Motor neuron (in vitro differentiated cells): ENCODE measurements at places on chromosomes 7 and 10.

GRCh38 chr7:36565792-36566356, 158.4 kb downstream of the AOAH start:
- ATAC-seq: no peak

- ATAC-seq: peak; percentile 11
Measured at GRCh38 chr7:101163279-101164070, 1.9 kb downstream of the VGF start.

DNA sequence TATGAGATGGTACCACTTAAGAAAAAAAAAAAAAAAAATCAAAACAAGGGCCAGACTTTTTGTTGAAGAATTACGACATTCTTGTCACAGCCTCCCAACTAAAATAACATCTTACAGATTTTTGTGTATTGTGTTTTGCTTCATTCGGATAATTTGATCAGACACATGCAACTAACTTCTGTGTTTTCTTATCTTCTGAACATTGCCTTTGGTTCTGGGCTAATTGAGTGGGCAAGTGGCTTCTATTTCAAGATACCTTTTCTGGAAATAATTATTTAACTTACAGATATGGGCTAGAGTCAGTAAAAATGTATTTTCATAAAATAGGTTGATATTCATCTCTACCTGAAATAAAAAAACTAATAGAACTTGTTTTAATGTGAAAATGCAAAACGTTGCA, 165.1 kb downstream of the ANKRD7 start:
- no peak for ATAC-seq

- ATAC-seq: peak; percentile 57
Measured at GRCh38 chr10:50990568-50991455, 83.5 kb upstream of the PRKG1 start.

- no peak for ATAC-seq
Measured at GRCh38 chr7:153322991-153323390, 563.4 kb downstream of the ACTR3B start.

DNA sequence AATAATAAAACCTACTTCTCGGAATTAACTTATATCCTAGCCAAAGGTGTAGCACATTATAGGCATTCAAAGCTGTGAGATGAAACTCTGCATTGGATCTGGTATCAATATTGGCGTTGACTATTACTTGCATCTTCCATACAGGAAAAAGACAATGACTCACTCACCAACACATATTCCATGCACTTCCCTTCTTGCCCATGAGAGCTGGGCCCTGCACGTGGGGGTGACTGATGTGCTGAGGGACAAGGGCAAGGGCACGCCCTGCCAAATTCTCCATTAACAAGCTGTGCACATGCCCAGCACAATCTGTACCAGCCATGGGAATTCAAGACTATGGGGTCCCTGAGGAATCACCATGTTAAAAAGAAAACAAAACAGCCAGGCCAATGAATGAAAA, 188.1 kb upstream of the PDE1C start:
- no peak for ATAC-seq

DNA sequence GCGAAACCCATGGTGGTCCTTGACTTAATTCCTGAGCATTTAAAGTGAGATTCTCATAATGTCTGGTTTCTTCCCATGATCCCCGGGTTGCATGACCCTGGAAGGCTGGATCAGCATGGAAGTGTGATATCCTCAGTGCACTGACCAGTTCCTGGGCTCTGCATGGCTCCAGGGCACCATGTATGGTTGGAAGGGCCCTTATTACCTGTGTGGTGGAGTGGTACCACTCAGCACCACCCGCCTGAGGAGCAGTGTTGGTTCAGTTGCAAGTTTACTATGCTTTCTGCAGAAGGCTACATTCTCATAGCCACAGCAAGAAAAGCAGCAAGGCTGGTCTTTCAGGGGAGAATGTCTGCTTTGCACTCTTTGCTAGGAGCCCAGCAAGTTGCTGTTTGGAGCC, 325.7 kb upstream of the MKI67 start:
- no peak for ATAC-seq

DNA sequence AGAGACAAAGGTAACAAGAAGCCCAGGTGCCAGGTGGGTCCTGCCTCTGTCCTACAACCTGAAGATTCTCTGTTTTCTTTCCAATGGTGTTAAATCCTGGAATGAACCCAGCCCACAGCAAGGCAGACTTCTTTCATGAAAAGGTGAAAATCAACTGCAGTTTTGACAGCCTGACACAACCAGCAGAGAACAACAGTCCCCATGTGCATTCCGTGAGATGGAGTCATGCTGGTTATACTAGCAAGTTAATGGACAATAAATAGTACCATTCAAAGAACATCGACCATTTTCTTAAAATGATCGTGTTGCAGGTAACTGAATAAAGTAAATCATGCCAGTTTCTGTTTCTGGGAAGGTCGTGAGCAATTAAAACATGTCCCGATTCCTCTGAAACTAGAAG, 131.5 kb downstream of the SFMBT2 start:
- ATAC-seq: no peak

- peak; percentile 93 for ATAC-seq
Measured at GRCh38 chr10:112434988-112435619, 11.6 kb downstream of the ZDHHC6 start.

DNA sequence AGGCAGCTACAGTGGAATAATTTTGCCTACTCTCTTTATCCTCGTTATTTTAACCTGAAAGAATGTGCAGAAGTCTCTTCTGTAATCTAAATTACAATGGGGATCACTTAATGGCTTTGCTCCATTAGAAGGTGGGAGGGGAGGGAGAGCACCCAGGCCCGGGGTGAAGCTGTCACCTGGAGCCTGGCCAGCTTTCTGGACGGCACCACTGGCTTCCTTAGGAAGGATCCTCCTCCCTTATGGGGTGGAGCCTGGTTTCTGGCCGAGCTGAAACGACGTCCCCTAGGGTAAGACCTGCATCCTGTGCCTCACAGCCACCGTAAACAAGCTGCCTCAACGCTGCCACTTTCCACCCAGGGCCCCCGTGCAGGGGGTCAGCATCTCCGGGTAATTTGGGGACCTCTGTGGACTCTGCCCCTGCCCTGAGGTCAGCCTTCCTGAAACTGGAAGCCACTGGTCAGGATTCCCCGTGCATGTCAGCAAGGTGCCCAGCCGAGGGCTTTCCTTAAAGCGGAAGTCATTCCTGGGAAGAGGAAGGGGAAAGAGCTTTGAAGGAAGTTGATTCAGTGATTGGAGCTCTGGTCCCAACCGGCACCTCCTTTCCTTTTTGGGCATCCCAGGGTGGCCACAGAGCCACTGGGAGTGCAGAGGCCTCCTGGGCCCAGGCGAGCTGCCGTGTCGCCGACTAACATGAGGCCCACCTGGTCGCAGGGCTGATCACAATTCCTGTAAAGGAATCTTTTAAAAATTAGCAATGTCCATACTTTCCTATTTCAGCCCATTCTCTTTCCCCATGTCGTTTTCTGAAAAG, 569.1 kb downstream of the DNAJB6 start:
- no peak for ATAC-seq

- ATAC-seq: no peak
Measured at GRCh38 chr7:28685242-28685643, 272.9 kb downstream of the TRIL start.

DNA sequence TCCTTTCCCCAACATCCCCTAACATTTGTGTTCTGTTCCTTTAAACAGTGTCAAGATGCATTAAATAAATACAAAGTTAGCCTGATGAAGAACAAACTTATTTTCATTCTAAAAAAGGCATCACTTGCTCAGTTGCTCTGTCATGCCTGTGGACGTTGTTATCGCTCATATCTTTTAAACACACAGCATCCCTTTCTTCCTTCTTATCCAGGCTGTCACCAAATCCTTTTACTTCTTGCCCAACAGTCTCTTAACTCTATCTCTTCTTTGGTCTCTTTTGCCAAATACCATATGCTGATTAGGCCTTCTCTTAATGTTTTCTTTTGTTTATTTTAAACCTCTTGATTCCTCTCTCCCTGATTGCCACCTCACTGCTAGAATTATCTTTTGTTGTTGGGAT, 43.9 kb downstream of the DKK1 start:
- no peak for ATAC-seq

- ATAC-seq: no peak
Measured at GRCh38 chr7:107387573-107388219, 82.2 kb upstream of the GPR22 start.

GRCh38 chr7:16205466-16205865, 215.9 kb downstream of the CRPPA start:
- ATAC-seq: no peak

DNA sequence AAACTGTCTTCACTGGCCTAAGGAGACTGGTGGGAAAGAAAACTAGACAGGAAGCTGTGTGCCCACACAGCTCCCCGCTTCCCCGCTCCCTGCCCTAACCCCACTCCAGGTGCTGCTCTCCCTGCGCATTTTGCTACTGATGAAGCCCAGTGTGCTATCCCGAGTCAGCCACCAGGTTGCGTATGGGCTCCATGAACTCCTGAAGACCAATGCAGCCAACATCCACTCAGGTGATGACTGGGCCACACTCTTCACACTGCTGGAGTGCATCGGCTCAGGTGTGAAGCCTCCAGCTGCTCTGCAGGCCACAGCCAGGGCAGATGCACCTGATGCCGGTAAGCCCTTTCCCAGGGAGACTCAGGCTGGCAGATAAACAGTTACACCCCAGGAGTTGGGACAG, 20.3 kb upstream of the NFKB2 start:
- no peak for ATAC-seq

DNA sequence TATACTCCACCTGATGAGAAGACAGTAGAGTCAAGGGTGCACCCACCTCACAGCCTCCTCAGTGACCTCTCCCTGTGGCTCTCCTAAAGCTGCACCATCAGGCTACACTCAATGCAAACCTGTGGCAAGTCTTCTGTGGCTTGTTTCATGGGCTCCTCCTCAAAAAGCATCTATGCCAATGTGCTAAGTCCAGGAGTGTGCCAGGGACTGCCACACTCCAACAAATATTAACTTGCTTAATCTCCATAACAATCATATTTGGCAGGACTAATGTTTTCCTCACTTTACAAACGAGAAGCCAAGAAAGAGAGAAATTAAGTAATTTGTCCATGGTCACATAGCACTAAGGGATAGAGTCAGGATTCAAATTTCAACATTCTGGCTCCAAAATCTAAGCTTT, 11.9 kb downstream of the NRAP start:
- ATAC-seq: no peak

GRCh38 chr7:116806046-116806944, 56.1 kb upstream of the CAPZA2 start:
- no peak for ATAC-seq

- no peak for ATAC-seq
Measured at GRCh38 chr7:29327455-29327854, 132.9 kb downstream of the CHN2 start.

- no peak for ATAC-seq
Measured at GRCh38 chr7:80622541-80622940, 15.9 kb upstream of the CD36 start.

DNA sequence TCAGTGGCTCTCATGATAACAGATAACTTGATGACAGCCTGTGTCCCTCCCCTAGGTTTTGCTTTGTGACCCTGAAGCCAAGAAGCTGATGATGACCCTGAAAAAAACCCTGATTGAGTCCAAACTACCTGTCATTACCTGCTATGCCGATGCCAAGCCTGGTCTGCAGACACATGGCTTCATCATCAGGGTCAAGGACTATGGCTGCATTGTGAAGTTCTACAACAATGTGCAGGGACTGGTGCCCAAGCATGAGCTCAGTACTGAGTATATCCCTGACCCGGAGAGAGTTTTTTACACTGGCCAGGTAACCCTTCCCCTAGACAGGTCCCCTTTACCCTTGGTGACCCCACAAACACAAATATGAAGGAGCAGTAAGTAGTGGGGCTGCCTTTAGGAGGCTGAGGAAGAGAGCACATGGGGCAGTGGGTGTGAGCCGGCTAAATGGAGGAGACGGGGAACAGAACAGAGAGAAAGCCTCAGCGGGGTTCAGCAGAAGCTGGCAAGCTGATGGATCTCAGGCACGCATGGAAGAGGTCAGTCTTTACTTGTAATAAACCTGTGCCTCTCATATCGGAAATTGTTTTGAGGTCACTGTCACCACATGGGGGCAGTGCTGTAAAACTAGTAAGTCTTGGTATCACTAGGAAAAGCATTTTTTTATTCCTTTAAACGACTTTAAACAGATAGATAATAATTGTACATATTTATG, 20.2 kb downstream of the PDCD11 start:
- peak; percentile 53 for ATAC-seq

DNA sequence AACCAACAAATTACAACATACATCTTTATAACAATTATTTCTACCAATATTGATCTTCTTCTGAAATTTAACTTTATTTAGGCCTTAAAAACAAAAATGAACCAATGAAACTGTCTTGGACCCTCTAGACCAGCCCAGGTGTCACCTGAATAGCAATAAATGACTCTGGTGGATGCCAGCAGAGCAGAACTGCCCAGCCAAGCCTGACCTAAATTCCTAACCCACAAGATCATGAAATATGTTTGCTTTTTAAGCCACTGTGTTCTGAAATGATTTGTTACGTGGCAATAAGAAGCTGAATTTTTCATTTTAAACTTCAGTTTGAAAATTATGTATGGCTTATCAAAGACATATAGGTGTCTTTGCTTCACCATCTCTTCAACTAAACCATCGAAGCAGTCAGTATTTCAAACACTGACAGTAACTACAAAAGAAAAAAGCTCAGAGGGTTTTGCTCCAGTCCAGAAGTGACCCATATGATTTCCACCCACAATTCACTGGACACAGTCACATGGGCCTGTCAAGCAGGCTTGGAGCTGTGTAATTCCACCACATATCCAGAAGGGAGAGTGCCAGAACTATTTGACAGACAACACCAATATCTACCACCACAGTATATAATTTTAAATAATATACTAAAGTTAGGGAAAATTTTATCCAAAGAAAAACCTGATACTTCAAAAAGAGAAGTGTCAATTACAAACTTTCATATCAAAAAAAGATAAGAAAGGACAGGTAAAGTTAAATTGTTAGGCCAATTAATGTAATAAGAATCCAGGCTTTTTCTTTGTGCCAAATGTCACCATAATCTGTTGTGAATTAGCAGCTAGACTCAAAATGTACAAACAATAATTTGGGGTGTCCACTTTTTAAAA, 94.5 kb downstream of the KMT2C start:
- peak; percentile 96 for ATAC-seq

DNA sequence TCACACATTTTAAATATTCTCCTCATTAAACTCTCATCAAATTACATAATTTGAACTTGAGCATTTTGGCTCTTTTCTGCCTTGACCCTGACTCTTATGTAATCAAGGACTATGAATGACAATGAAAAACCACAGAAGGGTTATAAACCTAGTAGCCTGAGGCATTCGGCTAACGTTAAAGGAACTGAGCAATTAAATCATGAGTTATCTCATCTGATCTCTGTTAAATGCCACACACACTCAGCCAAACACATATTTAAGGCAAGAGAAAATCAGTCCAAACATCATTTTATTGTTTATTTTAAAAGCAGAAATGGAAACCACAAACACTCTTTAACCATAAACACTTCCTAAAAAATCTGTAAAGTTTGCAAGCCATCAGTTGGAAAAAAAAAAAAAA, 204.3 kb downstream of the DGKI start:
- no peak for ATAC-seq

GRCh38 chr10:13074563-13075451, 25.2 kb upstream of the OPTN start:
- peak; percentile 93 for ATAC-seq

GRCh38 chr10:113961182-113962031, 82.3 kb upstream of the ADRB1 start:
- no peak for ATAC-seq

GRCh38 chr10:74047871-74048270, 50.0 kb downstream of the VCL start:
- no peak for ATAC-seq

- no peak for ATAC-seq
Measured at GRCh38 chr10:75430000-75430763, 1.2 kb upstream of the LRMDA start.

GRCh38 chr10:43128958-43129706, 9.1 kb upstream of the CSGALNACT2 start:
- no peak for ATAC-seq

GRCh38 chr7:37448636-37449361, at the start of gene ELMO1:
Gene ELMO1 (minus strand): TSS chr7:37448864. CDS start chr7:37342690, 106,174 bp downstream.
- ATAC-seq: peak; percentile 89
